Stimulated activated naive CD8-positive, alpha-beta T cell treated with anti-CD3 and anti-CD28 coated beads, Interleukin-15, Interleukin-2, amounts not matched to agents 100 U/mL and 50 U/mL, for 24 hours (primary cell): ENCODE measurements at places on chromosomes 13 and 19.
A peak's percentile ranks its signal among the peaks of the same experiment; 100 is the strongest.

- peak; percentile 57 for DNase-seq
These were observed at the start of gene GNA15 for GRCh38 chr19:3135961-3136683. GNA15 (plus strand) TSS chr19:3136033; CDS start chr19:3136451, 418 bp downstream.

GRCh38 chr13:45851956-45852355 lies 403 bp upstream of the SIAH3 start:
- DNase-seq: no peak

DNA sequence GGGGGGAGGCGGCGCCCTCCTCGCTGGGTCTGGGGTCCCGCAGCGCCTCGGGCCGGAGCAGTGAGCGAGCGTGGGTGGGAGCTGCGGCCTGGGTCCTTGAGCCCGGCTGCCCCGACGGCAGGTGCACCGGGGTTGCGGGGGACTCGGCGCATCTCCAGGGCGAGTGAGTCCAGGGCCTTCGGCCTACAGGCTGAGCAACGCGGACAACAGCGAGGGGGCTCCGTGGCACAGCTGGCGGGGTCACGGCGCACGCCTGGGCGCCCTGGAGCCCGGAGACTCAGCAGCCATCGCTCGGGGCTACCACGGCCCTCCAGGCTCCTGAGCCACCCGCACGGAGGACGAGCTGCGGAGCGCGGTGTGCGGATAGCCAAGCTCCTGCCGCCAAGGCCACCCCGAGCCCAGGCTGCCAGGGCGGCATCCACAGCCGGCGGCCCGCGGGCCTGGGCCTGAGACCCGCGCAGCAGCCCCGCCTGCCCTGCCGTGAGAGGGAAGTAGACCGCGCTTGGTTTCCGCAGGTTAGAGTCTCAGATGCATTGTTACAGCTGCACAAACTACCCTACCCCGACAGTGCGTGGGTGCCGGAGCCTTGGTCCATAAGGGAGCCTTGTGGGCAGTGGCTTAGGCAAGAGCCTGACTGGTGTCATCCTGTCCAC lies 253.9 kb upstream of the SGCG start:
- DNase-seq: no peak

GRCh38 chr19:30119180-30119908 lies 177.3 kb downstream of the URI1 start:
- DNase-seq: no peak

DNA sequence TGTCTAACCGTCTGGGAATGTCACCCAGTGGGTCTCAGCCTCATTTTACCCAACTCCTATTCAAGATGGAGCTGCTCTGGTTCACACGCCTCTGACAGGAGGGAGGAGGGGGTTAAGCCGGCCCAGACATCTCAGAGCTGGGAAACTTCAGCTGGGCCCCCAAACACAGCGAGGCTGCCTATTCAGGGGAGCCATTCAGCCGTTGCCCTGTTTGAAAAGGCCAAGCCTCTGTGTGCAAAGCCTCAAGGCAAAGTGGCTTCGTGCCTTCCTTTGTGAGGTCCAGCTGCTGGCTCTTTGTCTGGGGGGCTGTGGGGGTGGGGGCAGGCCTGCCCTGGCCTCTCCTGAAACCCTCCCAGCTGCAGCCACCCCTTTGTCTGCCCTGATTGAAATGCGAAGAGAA lies 147.4 kb downstream of the PTPRS start:
- DNase-seq: no peak

DNA sequence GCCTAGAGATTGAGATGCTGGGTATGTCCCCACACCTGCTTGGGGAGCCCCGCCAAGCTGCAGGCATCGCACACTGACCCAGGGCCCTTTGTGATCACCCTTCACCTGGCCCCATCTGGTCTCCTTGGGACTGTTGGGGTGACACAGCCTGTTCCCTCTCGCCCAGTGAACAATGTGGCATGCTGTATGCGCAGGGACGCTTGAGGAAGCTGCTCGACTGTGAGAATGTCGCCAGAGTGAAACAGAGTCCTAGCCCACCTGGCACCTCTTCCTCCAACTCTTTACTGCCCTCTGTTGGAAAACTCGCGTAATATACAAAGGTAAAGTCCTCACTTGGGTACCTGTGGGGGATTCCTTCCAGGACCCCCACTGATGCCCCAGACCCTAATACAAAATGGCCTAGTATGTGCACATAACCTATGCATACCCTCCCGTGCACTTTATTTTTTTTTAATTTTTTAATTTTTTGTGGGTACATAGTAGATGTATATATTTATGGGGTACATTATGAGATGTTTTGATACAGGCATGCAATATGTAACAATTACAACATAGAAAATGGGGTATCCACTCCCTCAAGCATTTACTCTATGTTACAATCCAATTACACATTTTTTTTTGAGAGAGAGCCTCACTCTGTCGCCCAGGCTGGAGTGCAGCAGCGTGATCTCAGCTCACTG lies 9.0 kb downstream of the BLOC1S3 start:
- peak; percentile 21 for DNase-seq

- no peak for DNase-seq
These were observed 38.4 kb upstream of the ADGRE5 start for GRCh38 chr19:14342809-14343208.

DNA sequence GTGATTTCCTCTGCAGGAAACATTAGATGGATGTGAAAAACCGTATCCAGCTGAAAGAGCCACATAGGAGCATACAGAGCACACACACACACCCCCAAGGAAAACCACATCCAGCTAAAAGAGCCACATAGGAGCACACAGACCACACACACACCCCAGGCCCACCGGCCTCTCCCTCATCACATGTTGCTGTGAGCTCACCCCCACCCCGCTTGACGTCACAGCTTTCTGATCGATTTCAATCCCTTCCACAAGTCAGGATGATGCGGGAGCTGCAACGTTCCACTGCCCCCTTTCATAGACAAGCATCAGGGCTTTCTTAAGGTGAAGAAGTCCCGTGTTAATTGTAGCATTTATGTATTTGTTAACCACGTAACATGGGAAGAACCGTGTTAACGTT lies 72.4 kb upstream of the SOX1 start:
- no peak for DNase-seq

DNA sequence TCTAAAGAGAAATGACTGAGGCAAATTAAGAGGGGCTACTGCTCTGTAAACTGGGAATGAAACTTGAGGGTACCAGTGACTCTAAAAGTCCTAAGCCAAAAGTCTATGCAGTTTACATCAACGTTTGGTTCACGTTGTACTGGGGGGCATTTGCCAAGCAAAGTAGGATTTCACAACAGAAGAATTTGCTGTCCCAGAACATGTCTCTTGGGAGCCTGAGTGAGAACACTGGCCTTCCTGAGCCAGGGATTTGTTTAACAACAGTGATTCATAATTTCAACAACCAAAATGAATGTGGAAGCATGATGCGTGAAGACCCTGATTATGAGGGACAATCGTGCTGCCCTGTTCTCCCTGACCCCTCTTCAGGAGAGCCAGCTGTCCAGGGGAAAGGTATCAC lies 178.0 kb downstream of the OXGR1 start:
- DNase-seq: no peak

- DNase-seq: no peak
These were observed 16.6 kb downstream of the TMEM255B start for GRCh38 chr13:113775451-113776145.

- DNase-seq: peak; percentile 71
These were observed 637.6 kb upstream of the ARGLU1 start for GRCh38 chr13:107205318-107206104.
